ENCODE measurements at places on chromosomes 7 and 10.

- no peak for DNase-seq
These were observed 238.1 kb downstream of the ZNF248 start for GRCh38 chr10:37619336-37619735.

DNA sequence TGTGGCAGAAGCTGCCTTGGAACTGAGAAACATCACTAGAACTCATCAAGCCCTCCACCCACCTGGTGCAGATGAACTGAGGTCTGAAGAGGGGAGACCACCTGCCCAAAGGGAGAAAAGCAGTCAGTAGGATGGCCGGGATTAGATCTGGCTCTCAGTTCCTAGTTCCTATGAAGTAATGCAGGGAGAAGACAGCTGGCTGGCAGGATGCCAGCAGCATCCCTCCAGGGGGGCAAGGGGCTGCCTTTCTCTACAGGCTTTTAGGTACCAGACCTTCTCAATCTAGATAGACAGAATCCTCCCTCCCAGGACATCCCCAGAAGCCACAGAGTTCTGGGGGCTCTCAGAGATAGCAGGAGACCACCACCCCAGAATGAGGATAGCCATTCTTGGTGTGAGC is 7.8 kb downstream of the CRHR2 start:
- no peak for DNase-seq

GRCh38 chr10:117363028-117363427 is 12.2 kb downstream of the PDZD8 start:
- no peak for DNase-seq

GRCh38 chr7:111159426-111159825 is 68.5 kb downstream of the LRRN3 start:
- DNase-seq = no peak

- DNase-seq = no peak
These were observed 29.7 kb downstream of the AKR1C3 start for GRCh38 chr10:5123886-5124285.

GRCh38 chr7:17951742-17952254 is 11.5 kb upstream of the SNX13 start:
- DNase-seq = no peak

- DNase-seq = no peak
These were observed 830.2 kb upstream of the SORCS1 start for GRCh38 chr10:107994621-107995270.

DNA sequence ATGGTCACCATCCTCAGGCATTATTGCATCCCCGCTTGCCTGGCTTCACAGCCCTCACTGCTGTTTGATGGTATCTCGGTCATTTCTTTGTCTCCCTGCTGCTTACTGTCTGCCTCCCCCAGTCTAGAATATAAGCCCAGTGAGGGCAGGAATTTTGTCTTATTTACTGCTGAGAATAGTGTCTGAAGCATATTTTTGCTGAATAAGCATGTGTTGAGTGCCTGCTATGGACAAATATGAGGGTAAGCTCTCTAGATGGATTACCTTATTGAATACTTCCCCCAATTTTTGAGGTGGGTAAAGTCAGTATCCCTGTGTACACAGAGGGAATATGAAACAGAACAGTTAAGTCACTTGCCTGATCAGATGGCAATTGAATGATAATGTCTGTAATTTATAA is 36.5 kb upstream of the CABCOCO1 start:
- no peak for DNase-seq

GRCh38 chr7:157482025-157482424 is 145.2 kb downstream of the DNAJB6 start:
- DNase-seq = no peak

GRCh38 chr10:32995066-32995622 is 37.1 kb upstream of the ITGB1 start:
- DNase-seq = no peak

- no peak for DNase-seq
These were observed 1.7 kb upstream of the VENTX start for GRCh38 chr10:133235932-133236331.

DNA sequence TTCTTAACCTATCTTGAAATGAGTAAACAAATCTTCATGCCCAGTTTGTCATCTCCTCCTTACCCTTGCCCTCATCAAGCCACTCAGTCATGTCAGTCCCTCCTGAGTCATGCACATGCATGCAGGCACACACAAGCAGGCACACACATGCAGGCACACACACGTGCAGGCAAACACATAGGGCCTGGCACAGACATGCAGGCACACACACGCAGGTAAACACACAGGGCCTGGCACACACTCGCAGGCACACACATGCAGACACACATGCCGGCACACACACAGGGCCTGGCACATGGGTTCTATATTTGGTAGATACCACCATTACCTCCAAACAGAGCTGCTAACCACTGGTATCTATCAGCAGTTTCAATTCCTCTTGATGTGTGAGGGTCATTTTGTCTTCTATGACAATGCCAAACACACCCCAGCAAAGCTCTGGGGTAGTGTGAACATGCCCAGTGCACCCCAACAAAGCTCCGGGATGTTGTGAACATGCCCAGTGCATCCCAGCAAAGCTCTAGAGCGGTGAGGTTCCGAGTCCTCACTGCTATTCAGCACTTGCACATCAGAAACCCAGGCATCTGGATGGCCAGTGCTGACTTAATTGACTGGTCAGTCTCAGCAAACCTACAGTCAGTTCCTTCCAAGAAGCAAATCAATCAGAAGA is 563.8 kb downstream of the PTPRN2 start:
- DNase-seq = no peak

GRCh38 chr7:26370011-26370410 is 78.3 kb downstream of the SNX10 start:
- no peak for DNase-seq
